ENCODE measurements at places on chromosomes 2 and 18.

DNA sequence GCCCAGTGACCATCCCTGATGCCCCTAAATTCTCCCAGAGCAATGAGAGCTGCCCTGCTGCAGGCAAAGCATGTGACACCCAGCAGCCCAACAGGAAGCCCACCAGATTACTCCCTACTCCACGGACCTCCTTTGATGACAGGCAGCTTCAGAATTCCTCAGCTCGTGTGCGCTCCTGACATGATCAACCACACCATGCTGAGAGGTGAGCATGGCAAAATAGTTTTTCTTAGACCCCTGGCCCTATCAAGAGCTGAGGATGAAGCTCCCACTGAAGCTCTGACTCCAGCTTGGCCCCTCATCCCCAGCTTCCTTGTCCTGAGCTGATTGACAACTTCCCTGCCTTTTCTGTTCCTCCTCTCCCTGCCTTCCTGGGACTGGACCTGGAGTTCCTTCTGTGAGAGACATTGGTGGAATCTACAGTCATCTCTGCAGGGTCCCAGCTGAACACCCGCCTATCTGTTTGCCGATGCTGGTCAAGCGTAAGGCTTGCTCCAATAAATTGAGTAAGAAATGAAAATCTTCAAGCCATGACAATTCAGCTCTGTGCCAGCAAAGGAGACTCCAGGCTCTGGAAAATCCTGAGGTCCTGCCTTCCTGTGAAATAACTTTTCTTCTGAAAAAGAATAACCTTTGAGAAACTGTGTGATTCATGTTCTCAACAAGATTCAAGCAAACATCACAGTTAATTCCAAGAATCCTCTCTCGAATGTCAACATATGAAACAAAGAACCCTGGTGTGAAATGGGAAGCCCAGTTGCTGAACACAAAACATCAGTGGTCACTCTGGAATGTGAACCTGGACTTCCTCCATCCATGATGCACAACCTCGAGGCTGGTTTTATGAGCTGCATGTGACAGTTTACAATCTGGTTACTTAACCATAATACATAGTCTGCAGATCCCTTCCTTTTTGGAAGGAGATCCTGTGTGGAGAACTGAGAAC, 201.1 kb downstream of the SPP2 start:
- DNase-seq, result no peak

DNA sequence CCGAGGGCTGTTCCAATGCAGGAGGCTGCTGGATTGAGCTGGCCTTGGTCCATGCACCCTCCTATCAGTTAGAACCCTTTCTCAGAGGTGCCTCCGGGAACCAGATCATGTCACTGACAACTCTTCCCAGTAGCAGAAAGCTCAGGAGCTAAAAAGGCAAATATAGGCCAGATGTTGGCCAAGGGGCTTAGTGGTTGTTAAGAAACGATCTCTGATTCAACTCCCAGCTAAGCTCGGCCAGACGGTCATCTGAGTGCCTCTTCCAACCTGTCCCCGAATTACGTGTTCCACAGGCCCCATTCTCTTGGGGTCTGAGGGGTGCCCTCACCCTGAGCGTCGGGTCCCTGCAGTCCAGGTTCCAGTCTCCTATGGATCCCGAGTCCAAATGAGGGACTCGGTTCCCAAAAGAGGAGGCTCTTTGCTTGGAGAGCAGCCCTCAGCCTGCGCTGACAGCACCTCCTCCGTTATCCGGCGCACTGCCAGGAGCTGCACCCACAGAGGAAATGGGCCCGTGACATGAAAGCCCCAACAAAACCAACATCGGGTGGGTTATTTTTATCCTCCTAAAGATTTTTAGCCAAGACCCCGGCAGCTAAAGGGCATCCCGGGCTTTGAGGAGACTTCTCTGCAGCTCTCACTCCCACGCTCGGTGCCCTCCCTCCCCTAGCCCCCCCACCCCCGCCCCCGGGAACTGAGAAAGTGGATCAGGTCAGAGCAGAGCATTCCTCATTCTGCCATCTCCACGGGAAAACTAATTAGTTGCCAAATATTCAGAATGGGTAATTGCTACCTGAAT, 106.6 kb upstream of the ID2 start:
- DNase-seq, result no peak

DNA sequence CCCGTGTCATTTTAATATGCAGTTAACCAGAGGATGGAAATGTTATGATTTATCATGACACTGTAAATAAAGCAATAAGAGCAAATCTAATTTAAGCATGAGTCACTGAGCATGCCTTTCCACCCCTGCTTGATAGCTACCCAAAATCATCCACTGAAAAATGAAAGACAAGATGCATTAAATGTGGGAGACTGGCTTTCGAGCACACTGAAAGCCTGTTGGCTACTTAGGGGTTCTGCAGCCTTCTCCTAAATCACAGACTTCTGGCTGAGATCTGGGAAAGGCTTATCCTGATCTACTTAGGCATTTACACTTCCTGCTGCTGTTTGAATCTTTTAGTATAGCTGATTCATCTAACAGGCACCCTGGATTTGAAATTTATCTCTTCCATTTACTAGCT, 778.3 kb upstream of the CDH7 start:
- DNase-seq, result no peak

DNA sequence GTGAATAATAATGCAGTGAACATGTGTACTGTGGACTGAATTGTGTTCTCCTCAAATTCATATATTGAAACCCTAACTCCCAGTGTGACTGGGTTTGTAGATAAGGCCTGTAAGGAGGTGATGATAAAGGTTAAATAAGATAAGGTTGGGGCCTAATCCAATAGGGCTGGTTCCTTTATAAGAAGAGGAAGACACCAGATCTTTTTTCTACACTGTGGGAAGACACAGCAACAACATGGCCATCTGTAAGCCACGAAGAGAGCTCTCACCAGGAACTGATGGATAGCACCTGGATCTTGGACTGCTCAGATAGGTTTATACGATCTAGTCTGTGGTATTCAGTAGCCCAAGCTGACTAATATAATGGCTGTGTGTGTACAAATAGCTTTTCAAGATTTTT, 66.8 kb downstream of the BMPR2 start:
- DNase-seq, result no peak

- no peak for DNase-seq
These were observed 321.7 kb upstream of the REV1 start for GRCh38 chr2:99811544-99811943.

DNA sequence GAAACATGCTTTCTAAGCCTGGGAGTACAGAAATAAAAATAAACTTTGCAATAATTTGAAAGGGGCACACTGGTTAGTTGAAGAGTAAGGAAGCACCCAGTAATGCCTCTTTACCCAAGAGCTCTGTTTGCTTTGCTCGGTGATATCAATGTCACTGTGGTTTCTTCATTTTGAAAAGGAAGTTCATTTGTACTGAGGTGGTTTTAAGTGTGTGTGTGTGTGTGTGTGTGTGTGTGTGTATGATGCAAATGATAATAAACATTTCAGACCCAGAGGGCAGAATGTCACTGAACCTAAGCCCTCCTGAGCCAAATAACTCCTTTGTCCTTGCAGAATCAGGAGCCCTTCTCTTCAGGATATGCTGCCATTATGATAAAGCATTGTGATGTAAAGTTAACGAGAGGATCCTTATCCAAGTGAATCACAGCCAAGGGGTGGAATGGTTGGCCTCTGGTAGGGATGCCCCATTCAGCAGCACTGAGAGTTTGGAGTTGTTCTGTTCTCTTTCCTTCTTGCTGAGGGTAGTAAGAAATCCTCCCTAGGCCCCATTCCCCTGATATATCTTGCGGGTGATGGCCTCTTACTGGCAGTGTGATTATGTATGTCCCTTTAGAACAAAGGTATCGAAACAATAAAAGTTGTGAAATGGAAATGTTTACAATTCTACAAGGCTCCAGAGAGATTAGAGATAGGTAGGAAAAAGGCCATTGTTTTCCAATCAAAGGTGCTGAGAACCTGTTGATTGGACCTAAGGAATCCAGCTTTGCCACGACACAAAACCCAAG, 7.6 kb downstream of the ITGA6 start:
- no peak for DNase-seq

GRCh38 chr2:122019724-122020123, 264.3 kb downstream of the TSN start:
- DNase-seq, result no peak

DNA sequence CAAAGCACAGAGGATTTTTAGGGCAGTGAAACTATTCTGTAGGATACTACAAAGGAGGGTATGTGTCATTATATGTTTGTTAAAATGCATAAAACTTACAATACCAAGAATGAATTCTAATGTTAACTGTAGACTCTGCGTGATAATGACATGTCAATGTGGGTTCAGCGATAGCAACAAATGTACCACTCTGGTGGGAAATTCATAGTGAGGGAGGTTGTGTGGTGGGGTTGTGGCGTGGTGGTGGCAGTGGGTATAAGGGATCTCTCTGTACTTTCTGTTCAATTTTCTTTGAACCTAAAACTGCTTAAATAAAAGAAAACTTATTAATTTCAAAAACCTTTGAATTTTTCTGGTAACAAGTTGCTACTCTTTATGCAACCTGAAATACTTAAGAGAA, 99.3 kb upstream of the SLC38A11 start:
- DNase-seq, result no peak

- DNase-seq, result no peak
These were observed 31.0 kb upstream of the NFE2L2 start for GRCh38 chr2:177295484-177295883.

GRCh38 chr18:56413862-56414261, 224.5 kb downstream of the TXNL1 start:
- DNase-seq, result no peak

- DNase-seq, result no peak
These were observed 8.3 kb downstream of the SATB2 start for GRCh38 chr2:199449455-199449854.

- DNase-seq, result no peak
These were observed 108.3 kb downstream of the SMAD7 start for GRCh38 chr18:48842259-48843061.

- DNase-seq, result no peak
These were observed 238.2 kb upstream of the RBBP8 start for GRCh38 chr18:22694954-22695353.

DNA sequence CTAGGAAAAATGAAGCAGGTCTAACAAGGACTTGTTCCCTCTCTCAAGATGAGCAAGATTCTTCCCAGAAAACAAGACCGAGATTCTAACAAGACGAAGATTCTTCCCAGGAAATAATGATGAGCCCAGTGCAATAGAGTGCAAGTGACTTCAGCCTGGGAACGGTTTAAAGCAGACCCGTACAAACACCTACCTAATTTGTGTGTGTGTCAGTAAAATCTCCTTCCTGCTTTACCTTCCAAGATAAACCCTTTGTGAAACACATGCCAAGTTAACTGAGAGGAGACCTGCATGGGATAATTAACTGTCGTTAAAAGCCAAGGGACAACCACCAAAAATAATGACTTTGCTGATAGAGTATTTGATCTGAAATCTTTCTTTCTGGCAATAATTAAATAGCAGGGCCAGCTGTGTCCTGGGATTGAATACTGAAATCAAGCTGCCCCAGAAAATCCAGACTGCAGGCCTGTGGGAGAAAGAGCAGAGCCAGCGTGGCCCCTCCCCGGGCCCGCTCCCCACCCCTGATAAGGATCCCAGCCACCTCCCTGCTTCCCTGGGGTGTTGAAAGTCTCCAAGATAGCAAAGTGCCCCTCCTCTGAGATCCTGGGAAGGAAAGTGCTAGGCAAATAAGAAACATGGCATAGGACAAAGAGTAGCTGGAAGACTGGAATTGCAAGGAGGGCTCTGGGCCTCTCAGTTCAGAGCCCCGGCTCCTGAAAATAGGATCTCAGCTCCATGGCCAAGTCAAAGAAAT, 145.5 kb downstream of the CYP26B1 start:
- no peak for DNase-seq

DNA sequence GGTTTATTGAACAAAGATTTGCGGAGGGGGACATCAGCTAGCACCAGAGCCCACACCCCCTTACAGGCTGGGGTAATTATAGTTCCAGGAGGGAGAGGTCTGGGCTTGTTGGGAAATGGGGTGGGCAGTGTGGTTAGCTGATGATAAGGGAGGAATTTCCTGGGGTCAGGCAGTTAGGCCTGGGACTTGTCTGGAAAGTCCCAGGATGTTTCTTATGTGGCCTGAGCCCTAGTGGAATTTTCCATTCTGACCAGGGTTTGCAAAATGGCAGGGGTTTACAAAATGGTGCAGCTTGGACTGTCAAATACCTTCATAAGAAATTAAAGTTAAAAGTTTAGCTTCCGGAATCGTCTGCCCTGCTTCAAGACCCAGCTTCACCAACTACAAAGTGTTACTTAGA, 199.1 kb downstream of the FBXO15 start:
- no peak for DNase-seq

GRCh38 chr2:207318181-207318628, 152.5 kb upstream of the KLF7 start:
- no peak for DNase-seq

DNA sequence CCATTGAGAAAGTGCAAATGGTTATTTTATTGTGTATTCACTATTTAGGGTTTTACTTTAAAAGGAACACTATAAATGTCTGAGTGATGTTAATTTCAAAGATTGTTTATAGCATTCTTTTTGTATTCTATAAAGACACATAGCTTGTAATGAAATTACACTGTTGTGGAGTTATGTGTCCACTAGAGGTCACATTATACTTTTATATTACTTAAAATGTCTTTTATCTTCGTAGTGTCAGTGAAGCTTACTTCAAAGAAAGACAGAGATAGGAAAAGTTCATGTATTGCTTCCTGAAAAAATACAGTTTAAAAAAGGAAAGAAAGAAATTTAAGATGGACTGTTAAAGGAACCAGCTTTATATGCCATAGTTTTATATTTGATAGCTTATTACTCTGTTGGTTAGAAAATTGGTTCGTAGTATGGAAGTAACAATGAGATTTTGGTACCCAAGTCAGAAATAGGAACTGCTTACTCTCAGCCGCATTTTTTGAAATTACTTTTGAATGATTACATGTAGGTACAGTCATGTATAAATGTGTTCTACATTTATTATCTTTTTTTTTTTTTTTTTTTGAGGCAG, 20.5 kb downstream of the APLF start:
- no peak for DNase-seq

- DNase-seq, result no peak
These were observed 155.4 kb downstream of the ASXL3 start for GRCh38 chr18:33733376-33733775.

GRCh38 chr2:233079473-233079877, 19.3 kb downstream of the INPP5D start:
- no peak for DNase-seq

- DNase-seq, result no peak
These were observed 58.8 kb downstream of the RNF152 start for GRCh38 chr18:61833978-61834377.

DNA sequence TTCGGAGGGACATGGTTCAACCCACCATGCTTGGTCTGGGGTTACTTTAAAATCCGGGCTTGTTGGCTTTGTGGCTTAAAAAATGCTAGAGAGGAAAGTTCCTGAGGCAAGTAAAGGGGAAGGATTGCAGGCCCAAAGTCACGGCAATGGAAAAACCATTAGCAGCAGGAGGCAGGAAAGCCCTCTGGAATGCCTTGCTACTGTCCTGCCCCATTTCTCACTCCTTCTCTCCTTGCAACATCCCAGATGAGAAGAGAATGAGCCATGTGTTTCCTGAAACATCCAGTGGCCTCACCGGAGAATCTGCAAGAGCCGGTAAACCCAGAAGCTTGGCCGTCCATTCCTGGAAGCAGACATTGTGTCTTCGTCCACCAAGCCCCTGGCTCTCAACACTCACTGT, 97.4 kb upstream of the LCLAT1 start:
- DNase-seq, result no peak

All from stimulated activated CD8-positive, alpha-beta memory T cell treated with anti-CD3 and anti-CD28 coated beads, Interleukin-15, amount 100 ng/mL, for 24 hours (primary cell).